Aorta (tissue), 5 donors: ENCODE measurements at places on chromosomes 1 and 21.

- no peak for DNase-seq
Measured at GRCh38 chr21:23017989-23018388, 2019.8 kb downstream of the NCAM2 start.

DNA sequence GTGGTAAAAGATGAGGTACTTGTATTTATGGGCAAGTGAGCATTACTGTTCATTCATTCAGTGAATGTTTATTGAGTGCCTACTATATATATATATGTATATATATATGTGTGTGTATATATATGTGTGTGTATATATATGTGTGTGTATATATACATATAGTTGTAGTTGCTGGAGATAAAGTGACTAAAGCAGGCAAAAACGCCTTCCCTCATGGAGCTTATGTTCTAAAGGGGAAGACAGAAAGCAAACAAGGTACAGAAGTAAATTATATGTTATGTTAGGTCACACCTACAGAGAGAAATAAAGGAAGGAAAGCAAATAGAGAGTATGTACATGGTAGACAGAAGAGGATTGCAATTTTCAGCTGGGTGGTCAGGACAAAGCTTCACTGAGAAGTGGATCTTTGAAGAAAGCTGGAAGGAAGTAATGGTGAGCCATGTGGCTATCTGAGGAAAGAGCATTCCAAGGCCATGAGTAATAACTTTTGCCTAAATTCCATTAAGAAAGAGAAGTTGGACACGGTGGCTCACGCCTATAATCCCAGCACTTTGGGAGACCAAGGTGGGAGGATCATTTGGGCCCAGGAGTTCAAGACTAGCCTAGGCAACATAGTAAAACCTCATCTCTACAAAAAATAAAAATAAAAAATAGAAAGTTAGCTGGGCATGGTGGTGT lies 33.5 kb upstream of the KLF17 start:
- no peak for DNase-seq

GRCh38 chr1:203127666-203128430 lies at the start of gene ADORA1:
Gene ADORA1 (plus strand): TSS chr1:203127726. CDS start chr1:203128842, 1,116 bp downstream.
- DNase-seq, result peak; percentile 88

- DNase-seq, result no peak
Measured at GRCh38 chr1:31618916-31619846, 1.7 kb downstream of the HCRTR1 start.

DNA sequence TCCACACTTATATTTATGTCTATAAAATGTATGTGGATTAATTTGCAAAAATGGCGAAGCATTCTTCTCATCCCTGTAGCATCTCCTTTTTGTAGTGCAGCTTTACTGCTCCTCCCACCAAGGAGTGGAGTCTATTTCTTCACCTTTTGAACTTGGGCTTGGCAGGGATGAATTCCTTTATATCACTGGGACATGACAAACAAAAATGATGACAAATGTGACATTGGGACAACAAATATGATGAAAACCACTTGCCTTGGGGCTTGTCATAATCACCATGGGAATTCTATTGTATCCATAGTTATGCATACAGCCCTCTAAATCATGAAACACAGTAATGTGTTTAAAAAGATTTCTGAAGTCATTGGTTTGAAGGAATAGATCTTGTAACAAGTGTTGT lies 155.0 kb downstream of the TNFSF18 start:
- DNase-seq, result no peak

DNA sequence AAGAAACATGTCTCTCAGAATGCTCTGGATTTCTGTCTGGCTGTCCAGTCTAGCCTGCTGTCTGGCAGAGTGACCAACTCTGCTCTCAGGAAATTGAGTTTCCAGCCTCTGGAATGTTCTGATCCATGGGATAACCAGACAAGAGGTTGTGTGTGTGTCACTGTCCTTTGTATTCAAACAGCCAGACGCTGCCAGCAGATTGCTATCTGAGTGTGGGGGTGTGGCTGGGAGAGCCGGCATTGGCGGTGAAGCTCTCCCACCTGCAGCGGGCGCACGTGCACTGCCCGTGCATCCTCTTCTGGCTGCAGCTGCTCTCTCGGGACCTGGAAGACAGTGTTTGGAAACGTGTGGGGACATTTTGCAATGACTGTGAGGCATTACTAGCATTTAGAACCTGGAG lies 26.1 kb downstream of the PKP1 start:
- no peak for DNase-seq

- DNase-seq, result no peak
Measured at GRCh38 chr21:45325206-45326168, 37.8 kb upstream of the POFUT2 start.

DNA sequence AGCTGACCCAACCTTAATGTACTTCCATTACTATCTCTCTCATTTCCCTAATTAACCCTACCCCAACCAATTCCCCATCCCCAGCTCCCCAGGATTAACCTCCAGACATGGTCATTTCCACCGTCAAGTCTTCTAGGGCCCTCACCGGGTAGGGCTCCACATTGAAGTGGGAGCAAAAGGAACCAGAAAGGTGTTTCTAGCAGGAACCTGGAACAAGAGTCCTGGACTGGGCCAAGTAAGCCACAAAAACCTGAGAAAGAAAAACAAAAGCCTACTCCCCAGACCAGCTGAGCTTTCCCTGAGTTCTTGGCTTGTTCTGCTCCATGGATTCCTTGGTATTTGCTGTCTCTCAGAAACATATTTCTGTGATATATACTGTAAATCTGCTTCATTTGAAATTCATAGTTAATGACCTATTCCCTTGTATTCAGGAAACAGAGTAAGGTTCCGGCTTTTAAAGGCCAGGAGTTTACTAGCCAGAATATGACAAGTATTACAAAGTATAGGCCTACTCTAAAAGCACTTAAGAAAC lies 58.4 kb downstream of the SYF2 start:
- DNase-seq, result no peak

- peak; percentile 51 for DNase-seq
Measured at GRCh38 chr1:27538793-27539192, 48.8 kb upstream of the WASF2 start.

DNA sequence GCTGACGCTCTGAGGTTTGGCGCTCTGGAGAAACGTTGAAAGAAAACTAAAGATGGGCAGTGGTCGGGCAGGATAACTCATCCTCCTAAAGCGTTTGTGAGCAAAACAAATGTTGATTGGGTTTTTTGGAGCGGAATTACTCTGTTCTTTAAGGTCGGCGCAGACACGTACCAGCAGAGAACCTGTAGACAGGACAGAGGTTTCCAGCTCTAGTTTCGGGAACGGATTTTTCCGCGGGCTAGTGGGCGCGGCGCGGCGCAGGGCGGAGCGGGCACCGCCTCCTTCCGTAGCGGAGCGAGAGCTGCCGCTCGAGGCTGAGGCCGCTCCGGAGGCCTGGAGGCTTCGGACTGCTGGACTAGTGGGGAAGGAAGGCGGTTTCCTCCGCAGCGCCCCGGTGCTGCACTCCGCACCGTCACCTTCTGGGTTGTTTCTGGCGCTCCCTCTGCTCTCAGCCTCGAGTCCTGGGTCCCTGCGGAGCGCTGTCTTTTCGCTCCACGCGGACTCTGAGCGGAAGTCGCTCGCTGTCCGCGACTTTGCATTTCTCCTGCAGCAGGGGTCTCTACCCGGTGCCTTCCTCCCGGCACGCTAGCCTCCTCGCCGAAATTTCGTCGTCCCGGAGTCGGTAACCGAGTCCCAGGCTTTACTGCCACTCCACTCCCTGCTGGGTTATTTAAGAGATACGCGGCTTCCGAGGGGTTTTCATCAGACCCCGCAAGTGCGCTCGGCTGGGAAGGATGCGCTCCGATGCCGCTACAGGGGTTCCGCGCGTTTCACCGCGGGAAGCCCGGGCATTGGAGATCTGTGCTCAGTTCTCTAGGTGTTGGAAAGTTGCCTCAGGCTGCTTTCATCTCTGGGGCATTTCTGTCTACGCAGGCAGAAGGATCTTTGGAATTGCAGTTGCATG lies 7.0 kb downstream of the FOXD2 start:
- peak; percentile 82 for DNase-seq

GRCh38 chr1:6519491-6519934 lies 28.0 kb upstream of the PLEKHG5 start:
- DNase-seq, result peak; percentile 59

DNA sequence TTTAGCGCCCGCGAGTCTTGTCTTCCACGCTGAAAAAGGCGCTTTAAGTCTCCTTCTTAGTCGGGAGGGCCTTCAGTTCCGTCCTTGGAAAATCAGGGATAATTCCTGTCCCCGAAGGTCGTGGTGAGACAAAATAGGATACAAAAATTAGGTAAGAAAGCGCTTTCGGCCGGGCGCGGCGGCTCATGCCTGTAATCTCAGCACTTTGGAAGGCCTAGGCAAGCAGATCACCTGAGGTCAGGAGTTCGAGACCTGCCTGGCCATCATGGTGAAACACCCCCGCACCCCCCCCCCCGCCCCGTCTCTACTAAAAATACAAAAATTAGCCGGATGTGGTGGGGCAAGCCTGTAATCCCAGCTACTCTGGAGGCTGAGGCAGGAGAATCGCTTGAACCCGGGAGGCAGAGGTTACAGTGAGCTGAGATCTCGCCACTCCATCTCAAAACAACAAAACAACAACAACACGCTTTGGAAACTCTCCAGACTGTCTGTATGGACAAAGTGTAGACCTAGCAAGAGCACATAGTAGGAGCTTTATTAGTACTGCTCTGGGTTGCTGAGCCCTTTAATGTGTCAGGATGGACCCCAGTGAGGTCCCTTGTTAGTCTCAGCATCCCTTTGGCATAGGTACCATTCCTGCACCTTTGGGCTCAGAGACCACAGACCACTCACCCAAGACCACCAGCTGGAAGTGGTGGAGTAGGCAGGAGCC lies 790 bp upstream of the TMEM54 start:
- DNase-seq, result no peak

DNA sequence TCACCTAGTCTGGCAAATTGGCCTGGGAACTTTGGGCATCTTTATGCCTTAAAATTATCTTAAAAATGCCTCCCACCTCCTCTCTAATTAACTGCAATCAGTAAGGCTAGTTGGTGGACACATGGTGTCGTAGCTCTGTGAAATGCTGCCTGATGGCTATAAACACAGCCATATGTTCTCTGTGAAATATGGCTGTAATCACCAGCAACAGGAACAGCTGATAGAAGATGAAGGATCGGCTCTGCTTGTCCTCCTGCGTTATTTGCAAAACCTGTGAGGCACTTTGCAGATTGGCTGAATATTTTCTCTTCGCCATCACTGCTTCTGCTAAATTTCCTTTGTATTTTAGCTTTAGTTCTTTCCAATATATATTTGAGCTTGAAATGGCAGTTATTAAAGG lies 419.6 kb downstream of the RWDD3 start:
- DNase-seq, result no peak

DNA sequence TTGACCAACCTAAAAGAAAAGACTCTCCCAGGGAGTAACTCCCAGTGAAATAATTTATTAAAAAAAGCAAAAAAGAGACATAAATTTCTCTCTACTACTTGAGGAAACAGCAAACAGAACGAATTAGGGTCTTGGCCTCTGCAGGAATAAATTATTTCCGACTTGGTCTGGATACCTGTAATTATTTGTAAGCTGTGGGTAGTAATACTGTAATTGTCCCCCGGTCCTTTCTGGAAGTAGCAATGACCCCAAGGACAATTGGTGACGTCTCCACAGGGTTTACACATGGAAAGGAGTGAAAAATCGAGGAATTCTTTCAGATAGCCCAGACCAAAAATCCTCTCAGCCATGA lies 3.7 kb upstream of the SIM2 start:
- no peak for DNase-seq

- DNase-seq, result no peak
Measured at GRCh38 chr1:76939050-76939816, 72.0 kb downstream of the ST6GALNAC5 start.

DNA sequence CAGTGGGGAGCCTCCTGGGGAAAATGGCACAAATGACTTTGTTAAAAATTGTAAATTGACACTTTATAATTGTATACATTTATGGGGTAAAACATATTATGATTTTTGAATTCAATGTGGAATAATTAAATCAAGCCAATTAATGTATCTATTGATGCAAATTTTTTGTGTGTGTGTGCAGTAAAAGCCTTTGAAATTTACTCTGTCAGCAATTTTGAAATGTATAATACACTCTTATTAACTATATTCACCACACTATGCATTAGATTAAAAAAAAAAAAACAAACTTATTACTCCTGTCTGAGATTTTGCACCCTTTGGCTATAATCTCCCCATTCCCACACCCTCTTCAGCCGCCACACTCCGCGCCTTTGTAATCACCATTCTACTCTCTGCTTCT lies 119.2 kb downstream of the S1PR1 start:
- DNase-seq, result no peak

GRCh38 chr1:188514917-188515316 lies 1686.2 kb downstream of the PLA2G4A start:
- DNase-seq, result no peak

DNA sequence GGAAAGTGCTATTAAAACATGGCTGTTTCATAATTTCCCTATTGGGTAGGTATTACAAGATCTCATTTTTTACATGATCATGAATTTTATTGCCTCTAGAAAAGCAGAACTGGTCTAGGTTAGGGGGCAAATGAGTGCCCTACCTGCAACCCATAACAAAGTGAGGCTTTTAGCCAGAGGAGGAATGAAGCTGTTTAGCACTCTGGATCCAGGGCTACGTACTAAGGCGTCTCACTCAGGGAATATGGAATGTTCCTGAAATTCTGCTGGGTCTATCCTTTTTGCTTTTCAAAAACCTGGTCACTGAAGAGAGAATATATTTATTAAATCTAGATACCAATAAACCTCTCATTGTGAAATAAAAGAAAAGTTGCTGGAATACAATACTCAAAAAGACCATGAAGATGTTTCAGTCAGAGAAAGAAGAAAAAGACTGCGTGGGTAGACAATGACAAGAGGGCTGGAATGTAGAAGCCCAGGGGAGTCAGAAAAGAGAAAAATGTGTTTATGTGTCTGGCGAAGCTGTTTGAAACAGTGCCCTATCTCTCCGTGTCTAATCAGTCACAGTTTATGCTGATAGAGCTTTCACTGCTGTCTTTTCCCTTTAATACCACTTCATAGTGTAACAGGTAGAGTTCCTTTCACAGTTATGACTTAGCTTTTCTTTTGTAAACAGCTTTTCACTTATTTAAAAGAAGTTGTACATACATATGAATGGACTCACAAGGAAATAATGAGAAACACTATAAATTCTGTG lies 25.0 kb upstream of the SYDE2 start:
- DNase-seq, result no peak

DNA sequence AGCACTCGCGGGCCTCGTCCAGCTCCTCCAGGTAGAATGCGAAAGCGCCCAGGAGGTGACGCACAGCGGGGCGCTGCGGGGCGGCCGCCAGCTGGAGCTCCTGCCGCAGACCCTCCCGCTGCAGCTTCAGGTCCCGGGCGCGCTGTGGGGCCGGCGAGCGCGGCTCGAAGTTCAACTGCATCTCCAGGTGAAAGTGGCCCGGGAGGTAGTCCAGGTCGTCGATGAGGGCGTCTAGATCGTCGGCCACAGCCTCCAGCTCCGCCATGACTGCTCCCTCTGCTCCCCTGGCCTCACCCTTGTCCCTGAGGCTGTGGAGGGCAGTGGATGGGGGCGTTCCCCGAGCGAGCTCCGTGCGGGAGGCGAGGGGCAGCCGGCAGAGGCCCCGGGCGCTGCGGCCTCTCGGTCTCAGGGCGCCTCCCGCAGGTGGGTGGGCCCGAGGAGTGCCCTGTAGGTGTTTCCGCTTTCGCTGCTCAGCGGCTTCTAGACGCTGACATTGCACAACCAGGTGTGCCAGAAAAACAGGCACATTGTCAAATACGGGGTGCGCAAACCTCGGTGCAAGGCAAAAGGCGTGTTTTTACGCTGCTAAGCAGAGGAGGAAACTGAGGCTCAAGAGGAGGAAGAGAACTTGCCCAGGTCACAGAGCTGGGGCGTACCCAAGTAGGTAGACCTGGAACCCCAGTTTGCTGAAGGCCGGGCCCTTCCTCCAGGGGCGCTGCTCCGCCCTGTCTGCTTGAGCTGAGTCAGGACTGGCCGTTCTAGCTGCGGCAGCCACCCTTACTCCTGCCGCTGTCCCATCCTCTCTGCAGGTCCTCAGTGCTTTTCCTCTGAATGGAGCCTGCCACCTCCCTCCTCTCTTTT lies at the start of gene TTC22:
TSS of gene TTC22 (minus strand) at position 425 of the 861 bp plus-strand sequence. CDS start at position 265, 160 bp downstream.
- DNase-seq, result no peak
